CD4-positive, alpha-beta memory T cell (primary cell): ENCODE measurements at places on chromosomes 4 and X. TPM values are rescaled to one million over a fixed set of nuclear protein-coding genes. Genes with fewer than 3 reads are reported as not detected.

Gene TMEM47
- total RNA-seq: not detected

Gene S100P
- total RNA-seq: 2.0 TPM

Gene CLNK
- total RNA-seq: 0.11 TPM

Gene SAGE1
- total RNA-seq: not detected

Gene ADRA2C
- not detected for total RNA-seq

Gene SYP
- 0.73 TPM for total RNA-seq

Gene SSX5
- total RNA-seq: not detected

Gene MAGEE1
- 10.5 TPM for total RNA-seq

Gene IL21
- not detected for total RNA-seq

Gene SPANXB1
- not detected for total RNA-seq

Gene ZCCHC4
- total RNA-seq: 13.0 TPM

Gene NAP1L2
- total RNA-seq: 19.1 TPM

Gene NDNF
- not detected for total RNA-seq

DNA sequence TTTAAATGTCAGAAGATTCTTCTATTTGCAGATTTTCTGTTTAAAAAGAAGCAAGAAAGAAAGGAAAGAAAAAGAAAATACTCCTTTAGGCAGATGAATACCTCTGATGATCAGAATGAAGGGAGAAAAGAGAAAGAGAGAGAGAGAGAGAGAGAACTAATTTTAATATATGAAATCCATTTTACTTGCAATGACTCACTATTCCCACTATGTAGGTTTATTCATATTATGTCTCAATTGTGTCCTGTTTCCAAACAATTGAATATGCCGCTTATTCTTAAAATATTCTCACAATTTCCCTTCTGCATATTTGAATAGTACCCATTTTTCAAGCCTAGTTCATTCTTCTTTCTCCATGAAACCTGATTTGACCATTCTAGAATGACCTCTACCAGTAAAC, 11.7 kb downstream of the MEPE start:
- H3K4me3 ChIP-seq: no peak overlapping the region
- no peak overlapping the region for H3K27ac ChIP-seq
- no peak for DNase-seq

- no peaks in the 10 kb centered on the region for H3K36me3 ChIP-seq
- no peak overlapping the region for H3K27ac ChIP-seq
- no peaks in the 10 kb centered on the region for H3K4me1 ChIP-seq
These were observed 294.0 kb downstream of the HS3ST1 start for GRCh38 chr4:11134705-11135104.

DNA sequence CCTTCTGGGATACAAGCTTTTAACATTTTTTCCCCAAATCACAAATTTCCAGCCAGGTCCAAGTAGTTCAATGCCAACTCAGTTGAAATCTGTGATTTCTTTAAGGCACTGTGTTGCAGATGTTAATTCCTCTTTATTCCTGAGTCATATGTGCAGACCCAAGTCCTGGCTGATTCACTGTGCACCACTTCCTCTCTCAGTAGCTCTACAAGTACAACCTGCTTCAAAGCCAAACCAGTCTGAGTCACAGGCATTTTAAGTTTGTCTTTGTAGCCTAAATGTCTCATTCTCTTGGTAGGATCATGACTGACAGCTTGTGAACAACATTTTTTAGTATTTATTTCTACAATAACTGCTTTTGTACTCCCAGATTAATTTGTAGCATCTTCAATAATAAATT, 165.6 kb upstream of the S100G start:
- no peaks in the 10 kb centered on the region for H3K36me3 ChIP-seq
- no peak overlapping the region for H3K27ac ChIP-seq
- H3K27me3 ChIP-seq: no peaks in the 10 kb centered on the region
- DNase-seq: peak; percentile 9
- no peak overlapping the region for H3K4me3 ChIP-seq

GRCh38 chr4:184649971-184650855, 675 bp downstream of the PRIMPOL start:
- H3K4me1 ChIP-seq: peaks cover 41% of the 10 kb centered on the region
- H3K4me3 ChIP-seq: peak overlapping the region; percentile 85
- peaks cover 5% of the 10 kb centered on the region for H3K36me3 ChIP-seq

DNA sequence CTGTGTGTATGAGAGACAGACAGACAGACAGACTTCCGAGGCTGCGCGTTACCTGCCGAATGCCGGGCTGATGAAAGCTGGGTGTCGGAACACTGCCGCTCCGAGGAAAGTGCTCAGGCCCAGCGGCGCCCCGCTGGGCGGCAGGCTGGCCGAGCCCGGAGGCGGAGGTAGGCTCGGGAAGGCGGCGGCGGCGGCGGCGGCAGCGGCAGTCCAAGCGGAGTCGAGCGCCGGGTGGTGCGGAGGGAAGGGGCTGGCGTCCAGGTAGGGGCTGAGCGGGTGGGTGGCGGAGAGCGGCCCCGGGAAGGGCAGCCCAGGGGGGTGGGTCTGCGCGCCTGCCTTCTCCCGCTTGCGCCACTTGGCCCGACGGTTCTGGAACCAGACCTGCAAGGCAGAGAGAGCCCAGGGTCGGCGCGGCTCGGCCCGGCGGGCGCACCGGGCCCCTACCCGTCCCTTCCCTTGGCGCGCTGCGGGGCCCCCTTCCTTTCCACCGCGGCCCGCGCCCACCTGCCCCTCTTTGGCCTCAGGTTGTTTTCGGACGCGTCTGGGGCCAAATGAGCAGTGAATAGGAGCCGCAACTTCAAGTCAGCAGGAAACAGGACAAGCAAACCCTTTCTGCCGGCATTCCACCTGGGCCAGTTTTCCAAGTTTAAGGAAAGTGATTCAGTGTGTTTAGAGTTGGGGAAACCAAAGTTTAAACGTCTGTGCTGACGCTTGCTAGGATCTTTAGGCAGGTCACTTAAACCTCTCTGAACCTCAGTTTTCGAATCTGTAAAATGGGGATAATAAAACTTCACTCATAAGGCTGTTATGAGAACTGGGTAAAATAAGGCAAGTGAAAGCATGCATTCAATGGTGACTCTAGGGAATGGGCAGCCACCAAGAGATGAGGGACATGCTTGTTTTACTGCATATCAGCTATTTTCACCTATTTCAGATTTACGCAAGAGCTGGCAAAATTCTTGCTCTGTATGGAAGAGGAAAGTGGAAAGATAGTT, 8.4 kb downstream of the ARX start:
- H3K36me3 ChIP-seq: no peaks in the 10 kb centered on the region
- H3K4me1 ChIP-seq: no peaks in the 10 kb centered on the region
- H3K27me3 ChIP-seq: no peaks in the 10 kb centered on the region
- no peak overlapping the region for H3K27ac ChIP-seq
- no peak overlapping the region for H3K4me3 ChIP-seq

DNA sequence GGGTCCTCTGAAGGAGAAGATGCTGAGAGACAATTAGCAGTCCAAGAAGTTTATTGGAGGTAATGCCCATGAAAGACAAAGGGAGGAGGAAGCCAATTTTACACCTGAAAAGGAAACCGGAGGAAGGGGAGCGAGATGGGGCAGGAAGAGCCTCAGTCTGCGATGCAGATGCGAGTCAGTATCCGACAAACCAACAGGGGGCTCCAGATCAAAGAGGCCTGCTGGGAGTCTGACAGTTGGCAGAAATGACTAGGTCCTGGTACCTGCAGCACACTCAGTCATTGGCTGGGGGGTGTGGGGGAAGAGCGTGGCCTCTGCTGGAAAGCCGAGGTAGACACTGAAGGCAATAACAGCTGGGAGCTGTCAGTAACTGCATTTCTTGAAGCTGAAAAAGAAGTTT, 231.1 kb upstream of the CENPE start:
- no peaks in the 10 kb centered on the region for H3K4me1 ChIP-seq
- DNase-seq: no peak
- H3K27ac ChIP-seq: no peak overlapping the region
- no peaks in the 10 kb centered on the region for H3K36me3 ChIP-seq

GRCh38 chr4:46270986-46271596, 118.8 kb downstream of the GABRA2 start:
- H3K27me3 ChIP-seq: no peaks in the 10 kb centered on the region
- H3K27ac ChIP-seq: no peak overlapping the region
- DNase-seq: no peak
- no peaks in the 10 kb centered on the region for H3K4me1 ChIP-seq

- peak; percentile 49 for DNase-seq
- H3K4me3 ChIP-seq: peak overlapping the region; percentile 13
- no peak overlapping the region for H3K27ac ChIP-seq
- H3K27me3 ChIP-seq: no peaks in the 10 kb centered on the region
- peaks cover 31% of the 10 kb centered on the region for H3K4me1 ChIP-seq
- H3K36me3 ChIP-seq: no peaks in the 10 kb centered on the region
These were observed 160.9 kb downstream of the SMIM20 start for GRCh38 chr4:26074712-26075430.

DNA sequence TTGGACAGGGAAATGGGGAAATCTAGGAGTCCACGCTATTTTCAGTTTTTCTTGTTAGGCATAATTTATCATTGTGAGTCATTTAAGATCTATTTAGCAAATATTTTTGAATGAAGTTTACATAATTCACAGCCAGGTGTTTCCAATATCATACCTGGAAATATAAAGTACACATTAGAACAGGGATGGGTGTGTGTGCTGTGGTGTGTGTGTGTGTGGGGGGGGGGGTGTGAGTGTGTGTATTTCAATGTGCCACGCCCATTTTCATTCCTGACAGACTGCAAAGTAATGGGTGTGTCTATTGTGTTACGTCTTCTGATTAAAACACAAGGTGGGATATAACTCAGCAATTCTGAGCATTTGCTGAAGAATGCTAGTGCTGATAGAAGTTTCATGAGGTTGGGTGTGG, 33.2 kb downstream of the ARHGAP10 start:
- H3K27ac ChIP-seq: no peak overlapping the region
- no peaks in the 10 kb centered on the region for H3K27me3 ChIP-seq
- no peak overlapping the region for H3K4me3 ChIP-seq

DNA sequence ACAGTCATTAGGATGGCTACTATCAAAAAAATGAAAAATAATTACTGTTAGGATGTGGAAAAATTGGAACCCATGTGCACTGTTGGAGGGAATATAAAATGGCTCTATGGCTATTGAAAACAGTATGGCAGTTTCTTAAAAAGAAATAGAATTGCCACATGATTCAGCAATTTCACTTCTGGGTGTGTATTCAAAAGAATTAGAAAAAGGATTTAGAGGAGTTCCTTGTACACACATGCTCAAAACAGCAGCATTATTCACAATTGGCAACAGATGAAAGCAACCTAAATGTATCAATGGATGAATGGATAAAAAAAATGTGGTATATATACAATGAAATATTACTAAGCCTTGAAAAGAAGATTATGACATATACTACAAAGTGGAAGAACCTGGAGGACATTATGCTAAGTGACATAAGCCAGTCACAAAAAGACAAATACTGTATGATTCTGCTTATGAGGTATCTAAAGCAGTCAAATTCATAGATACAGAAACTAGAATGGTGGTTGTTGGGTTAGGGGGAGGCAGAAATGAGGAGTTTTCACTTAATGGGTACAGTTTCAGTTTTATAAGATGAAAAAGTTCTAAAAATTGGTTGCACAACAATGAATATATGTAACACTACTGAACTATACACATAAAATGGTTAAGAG, 123.2 kb downstream of the ELOVL6 start:
- H3K27ac ChIP-seq: no peak overlapping the region
- no peaks in the 10 kb centered on the region for H3K36me3 ChIP-seq
- DNase-seq: no peak
- H3K4me1 ChIP-seq: no peaks in the 10 kb centered on the region

GRCh38 chr4:105686571-105686970, 21.9 kb downstream of the INTS12 start:
- no peak overlapping the region for H3K4me3 ChIP-seq
- H3K4me1 ChIP-seq: no peaks in the 10 kb centered on the region
- H3K36me3 ChIP-seq: peaks cover 20% of the 10 kb centered on the region
- DNase-seq: no peak

DNA sequence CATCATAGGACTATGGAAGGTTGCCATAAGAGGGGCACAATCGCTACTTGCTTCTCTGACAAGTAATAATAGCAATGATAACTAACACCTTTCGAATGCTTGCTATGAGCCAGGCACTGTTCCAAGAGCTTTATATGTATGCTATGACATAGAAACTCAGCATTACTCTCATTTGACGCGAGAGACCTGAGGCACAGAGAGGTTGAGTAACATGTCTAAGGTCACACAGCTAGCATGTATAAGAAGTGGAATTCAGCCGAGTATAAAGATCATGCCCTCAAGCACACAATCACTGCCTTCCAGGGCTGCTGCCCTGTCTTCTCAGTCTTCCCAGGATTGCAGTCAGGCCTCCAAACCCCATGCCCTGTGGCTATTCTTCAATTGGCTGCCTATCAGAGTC, 19.5 kb downstream of the PJA1 start:
- no peaks in the 10 kb centered on the region for H3K4me1 ChIP-seq
- DNase-seq: no peak
- no peaks in the 10 kb centered on the region for H3K27me3 ChIP-seq
- no peak overlapping the region for H3K4me3 ChIP-seq
- no peak overlapping the region for H3K27ac ChIP-seq

- no peaks in the 10 kb centered on the region for H3K27me3 ChIP-seq
- H3K4me1 ChIP-seq: no peaks in the 10 kb centered on the region
- H3K36me3 ChIP-seq: no peaks in the 10 kb centered on the region
- no peak overlapping the region for H3K27ac ChIP-seq
These were observed 11.7 kb downstream of the MFAP3L start for GRCh38 chr4:170014359-170015011.

- H3K27ac ChIP-seq: no peak overlapping the region
- H3K4me3 ChIP-seq: no peak overlapping the region
- H3K27me3 ChIP-seq: no peaks in the 10 kb centered on the region
- DNase-seq: no peak
- H3K4me1 ChIP-seq: no peaks in the 10 kb centered on the region
- no peaks in the 10 kb centered on the region for H3K36me3 ChIP-seq
These were observed 19.6 kb upstream of the IQCM start for GRCh38 chr4:149835280-149835679.

DNA sequence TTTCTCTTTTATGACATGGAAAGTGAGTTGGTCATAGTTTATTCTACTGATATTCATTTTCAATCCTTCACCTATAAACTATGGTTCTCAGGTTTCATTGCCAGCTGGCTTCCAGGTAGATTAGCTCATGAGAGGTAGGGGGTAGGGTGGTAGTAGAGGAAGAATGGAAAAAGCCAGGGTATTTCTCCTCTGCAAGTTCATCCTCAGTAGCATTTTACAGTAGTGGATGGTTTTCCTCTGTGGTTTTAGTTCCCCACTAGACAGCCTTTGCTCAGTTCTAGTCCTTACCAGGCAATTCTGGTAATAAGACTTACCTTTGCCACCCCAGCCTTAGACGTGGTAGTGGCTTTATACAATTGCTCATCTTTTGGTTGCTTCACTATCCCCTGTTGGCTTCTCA, 8.9 kb upstream of the NAA11 start:
- no peaks in the 10 kb centered on the region for H3K36me3 ChIP-seq
- H3K27ac ChIP-seq: no peak overlapping the region
- no peak overlapping the region for H3K4me3 ChIP-seq
- H3K27me3 ChIP-seq: no peaks in the 10 kb centered on the region
- no peaks in the 10 kb centered on the region for H3K4me1 ChIP-seq
- no peak for DNase-seq

GRCh38 chr4:185235119-185235842, 25.9 kb downstream of the SNX25 start:
- H3K27ac ChIP-seq: no peak overlapping the region
- no peaks in the 10 kb centered on the region for H3K36me3 ChIP-seq
- H3K4me3 ChIP-seq: no peak overlapping the region
